ENCODE measurements at places on chromosomes 1 and 21.
A peak's percentile ranks its signal among the peaks of the same experiment; 100 is the strongest.

DNA sequence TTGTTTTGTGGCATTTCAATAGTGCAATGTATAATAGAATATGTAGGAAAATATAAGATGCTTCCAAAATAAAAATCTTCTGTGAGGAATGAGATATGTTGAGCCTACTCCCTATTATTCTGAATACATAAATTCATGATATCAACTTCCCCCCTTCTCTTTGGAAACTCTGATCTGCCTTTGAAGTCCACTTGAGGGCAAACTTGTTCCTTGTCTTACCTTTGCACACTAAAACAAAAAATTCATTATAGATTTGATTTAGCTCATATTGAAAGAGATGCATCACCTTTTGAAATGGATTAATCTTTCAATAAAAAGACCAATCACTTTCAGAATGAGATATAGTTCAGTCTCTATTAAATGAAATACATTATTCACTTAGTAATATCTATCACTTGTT lies 580.7 kb upstream of the ADGRL4 start:
- DNase-seq = peak; percentile 52

GRCh38 chr1:80053613-80054012 lies 1047.1 kb upstream of the ADGRL4 start:
- no peak for DNase-seq

- DNase-seq = no peak
These were observed 12.2 kb downstream of the TNNT2 start for GRCh38 chr1:201365251-201365650.

GRCh38 chr1:1272341-1273208 lies 1.1 kb downstream of the UBE2J2 start:
- DNase-seq = no peak

- DNase-seq = peak; percentile 58
These were observed 68.6 kb upstream of the ANGPTL1 start for GRCh38 chr1:178939338-178940067.

- DNase-seq = no peak
These were observed 104.6 kb downstream of the TLR5 start for GRCh38 chr1:223038288-223039006.

- DNase-seq = peak; percentile 35
These were observed 636 bp downstream of the VAMP4 start for GRCh38 chr1:171740987-171741871.

DNA sequence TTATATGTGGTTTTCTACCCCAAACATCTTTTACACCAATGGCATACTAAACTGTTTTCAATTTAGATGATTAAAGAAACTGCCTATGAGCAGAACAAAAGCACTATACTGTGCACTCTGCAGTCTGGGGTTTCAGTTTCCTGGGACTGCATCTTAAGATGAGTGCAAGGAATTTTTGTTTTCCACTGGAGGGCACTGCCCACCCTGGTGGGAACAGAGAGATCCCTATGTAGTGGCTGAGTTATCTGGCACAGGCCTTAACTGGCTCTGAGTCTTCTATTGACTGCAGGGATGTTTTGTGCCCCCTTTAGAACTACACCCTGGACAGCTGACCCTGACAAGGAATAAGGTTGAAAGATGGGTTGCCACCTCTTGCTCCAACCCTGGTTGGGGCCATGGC lies 12.0 kb downstream of the PROK1 start:
- peak; percentile 35 for DNase-seq

DNA sequence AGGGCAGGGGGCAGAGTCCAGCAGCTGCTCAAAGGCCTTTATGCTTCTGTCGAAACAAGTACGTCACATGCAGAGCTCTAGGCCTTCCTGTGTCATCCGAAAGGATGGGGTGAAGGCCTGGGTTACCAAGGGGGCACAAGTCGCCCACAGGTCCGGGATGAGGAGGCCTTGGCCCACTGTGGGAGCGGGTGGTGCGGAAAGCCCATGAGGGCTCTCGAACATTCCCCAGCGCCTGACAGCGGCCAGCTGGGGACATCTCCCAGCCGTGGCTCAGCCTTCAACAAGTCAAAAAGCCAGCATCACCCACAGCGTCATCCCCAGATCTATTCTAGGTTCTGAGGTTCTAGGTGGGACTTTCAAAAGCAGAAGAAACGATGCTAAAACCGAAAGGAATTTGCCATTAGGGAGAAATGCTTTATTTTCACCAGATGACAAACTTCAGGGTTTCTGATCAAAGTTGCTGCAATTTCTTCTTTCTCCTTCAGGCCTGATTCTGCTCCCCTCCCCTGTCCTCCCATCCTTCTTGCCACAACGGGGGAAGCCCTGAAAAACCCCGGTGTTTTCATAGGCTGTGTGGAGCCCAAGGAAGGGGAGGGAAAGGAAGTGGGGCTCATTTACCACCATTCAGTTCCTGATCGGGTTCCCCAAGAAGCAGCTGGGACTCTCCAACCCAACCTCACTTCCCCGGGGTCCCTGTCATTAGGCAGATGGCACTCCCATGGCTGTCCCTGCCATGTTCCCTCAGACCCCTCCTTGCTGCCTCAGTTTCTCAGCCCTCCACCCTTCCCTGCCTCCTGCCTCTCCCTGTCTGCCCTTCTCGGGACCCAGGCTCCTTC lies 17.6 kb downstream of the GPR137B start:
- DNase-seq = no peak

- DNase-seq = no peak
These were observed 4.2 kb upstream of the CHD1L start for GRCh38 chr1:147238053-147238902.

DNA sequence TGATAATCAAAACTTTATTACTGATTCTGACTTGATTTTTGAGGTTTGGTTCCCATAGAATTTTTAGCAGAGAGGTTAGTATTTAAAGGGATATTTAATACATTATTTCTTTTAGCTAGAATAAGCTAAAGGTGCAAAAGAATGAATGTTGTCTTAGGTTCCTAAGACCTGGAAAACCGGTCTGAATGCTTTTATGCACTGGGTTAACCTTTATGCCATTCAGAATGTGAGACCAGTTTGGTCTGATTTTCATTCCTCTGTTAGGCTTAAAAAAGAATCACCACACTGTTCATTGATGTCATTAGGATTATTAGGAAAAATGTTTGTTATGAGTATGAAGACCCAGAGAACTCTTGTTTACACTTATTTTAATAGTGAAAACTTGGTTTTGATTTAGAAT lies 30.1 kb downstream of the RAP1A start:
- no peak for DNase-seq

- DNase-seq = no peak
These were observed 51.8 kb downstream of the VWA5B1 start for GRCh38 chr1:20342294-20343148.

- peak; percentile 18 for DNase-seq
These were observed 669 bp downstream of the XPR1 start for GRCh38 chr1:180632326-180633056.

GRCh38 chr21:45575304-45575992 lies 33.2 kb upstream of the SLC19A1 start:
- DNase-seq = no peak

GRCh38 chr1:87524021-87524754 lies 195.5 kb downstream of the LMO4 start:
- DNase-seq = no peak

DNA sequence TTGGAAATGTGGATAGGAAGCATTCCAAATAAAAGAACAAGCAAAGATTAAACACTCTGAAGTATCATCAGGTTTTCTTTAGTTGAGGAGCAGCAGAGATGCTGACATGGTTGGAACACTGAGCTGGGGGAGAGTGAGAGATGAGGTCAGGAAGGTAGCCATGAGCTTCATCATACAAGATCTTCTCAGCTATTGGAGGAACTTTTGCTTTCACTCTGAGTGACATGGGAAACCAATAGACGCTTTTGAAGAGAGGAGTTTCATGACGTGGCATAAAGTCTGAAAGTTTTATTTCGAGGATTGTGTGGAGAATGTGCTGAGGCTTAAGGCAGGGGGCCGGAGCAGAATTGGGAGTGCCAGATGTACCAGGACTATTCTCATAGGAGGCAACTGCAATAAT lies 616.2 kb upstream of the CAMK1G start:
- DNase-seq = no peak

DNA sequence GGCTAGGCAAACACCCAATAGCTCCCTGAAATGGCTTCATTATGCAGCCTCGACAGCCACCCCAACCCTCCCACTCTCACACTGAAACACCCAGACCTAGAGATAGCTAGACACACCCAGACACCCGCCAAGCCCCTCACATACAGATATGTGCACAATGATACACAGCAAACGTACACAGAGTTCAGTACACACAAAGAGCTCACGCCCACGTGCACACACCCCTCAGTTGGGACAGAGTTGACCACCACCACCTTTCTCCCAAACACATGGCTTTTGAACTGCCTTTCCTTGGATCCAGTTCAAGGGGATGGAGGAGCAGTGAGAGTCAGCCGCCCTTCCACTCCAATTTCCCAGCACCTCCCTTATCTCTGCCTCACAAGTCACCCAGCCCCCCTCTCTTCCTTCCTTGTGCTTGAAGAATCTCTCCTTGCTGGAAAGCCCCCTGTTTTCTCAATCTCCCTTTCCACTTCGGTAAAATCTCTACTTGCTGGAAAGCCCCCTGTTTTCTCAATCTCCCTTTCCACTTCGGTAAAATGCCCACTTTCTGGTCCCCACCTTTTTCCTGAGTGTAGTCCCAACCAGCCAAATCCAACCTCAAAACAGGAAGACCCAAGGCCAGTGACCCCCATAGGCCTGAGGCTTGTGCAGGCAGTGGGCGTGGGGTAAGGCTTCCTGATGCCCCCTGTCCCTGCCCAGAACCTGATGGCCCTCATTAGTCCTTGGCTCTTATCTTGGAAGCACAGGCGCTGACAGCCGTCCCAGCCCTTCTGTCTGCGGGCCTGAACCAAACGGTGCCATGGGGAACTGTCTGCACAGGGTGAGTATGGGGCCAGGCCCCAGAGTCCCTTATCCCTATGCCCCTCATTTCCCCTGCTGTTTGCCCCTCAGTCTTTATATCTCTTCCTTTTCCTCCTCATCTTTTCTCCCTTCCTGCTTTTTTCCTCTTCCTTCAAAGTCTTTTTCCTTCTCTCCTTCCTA lies at the start of gene ACKR1:
ACKR1 (plus strand) TSS at position 715 of the 981 bp plus-strand sequence; CDS start at position 800, 85 bp downstream.
- no peak for DNase-seq

DNA sequence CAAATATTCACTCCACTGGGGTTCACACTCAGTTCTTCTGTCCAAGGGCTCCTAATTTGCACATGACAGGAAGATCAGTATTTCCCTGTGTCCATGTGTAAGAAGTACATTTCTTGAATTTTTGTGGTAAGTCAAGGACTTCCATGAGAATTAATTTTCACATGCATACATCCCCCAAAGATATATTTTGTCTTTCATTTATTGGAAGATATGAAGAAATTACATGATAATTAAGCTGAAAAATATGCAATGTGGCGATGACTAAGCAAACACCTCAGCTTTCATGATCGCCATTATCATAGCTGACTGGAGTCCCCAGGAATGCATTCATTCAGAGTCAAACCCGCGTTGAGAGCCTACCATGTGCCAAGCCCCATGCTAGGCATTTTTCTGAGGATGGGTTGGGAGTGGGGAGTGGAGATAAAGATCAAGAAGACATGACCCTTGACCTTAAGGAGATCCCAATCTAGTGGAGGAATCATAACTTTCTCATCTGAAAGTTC lies 104.6 kb upstream of the F3 start:
- peak; percentile 74 for DNase-seq

GRCh38 chr1:201982082-201982622 lies 296 bp upstream of the RNPEP start:
- DNase-seq = peak; percentile 47

DNA sequence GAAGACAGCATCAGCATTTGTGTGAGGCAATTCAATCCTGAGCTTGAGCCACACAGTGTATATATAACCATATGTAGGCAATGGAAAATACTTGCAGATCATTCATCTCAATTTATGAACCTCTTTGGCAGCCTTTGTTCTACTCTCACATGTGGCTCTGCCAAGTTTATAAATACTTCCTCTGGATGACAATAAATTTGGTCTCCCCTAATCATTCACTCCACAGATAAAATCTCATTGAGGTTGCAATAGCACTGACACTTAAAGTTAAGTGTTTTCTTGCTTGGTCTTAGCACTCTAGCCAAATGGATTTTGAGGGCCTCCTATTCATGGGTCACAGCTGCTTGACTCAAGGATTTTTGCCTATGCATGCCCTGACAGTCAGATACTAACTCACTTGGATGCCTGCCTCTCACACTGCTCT lies 136.6 kb upstream of the VANGL1 start:
- DNase-seq = peak; percentile 85

DNA sequence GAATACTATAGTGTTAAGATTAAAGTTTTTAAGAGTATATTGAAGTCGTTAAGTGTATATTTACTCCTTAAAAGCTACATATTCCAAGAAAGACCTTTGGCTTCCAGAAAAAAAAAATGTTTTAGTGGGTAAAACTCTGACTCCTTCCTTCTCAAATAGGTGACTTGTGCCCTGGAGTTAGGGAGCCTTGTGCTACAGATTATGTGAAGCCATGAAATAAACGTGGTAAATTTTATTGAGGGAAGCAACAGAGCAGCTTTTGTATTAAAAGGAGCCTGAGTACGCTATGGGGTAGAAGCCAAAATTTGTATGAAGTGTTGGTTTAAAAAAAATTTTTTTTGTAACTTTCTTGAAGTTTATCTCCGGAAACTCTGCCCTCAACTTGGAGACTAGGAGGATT lies 994 bp downstream of the RO60 start:
- no peak for DNase-seq

- DNase-seq = no peak
These were observed 12.4 kb upstream of the LRRN2 start for GRCh38 chr1:204697893-204698292.

GRCh38 chr21:46081022-46081861 lies 16.7 kb upstream of the COL6A2 start:
- no peak for DNase-seq

DNA sequence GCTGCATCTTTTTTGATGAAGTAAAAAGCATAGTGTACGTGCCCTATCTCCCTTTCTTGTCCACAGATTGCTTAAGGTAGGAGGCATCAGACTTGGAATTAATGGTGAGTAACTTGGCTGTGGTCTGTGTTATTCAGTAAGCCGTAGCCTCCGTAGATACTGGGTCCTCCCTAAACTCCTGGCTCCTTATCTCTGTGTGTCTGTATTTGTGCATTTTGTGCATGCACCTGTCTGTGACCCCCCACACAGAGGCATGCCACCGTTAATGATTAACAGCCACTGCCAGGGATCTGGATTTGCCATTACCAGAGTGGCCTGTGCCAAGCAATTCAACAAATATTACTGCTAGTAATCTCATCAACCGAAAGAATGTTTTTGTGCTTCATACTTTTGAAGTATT lies 31.9 kb downstream of the MAP3K21 start:
- DNase-seq = no peak

GRCh38 chr21:41777951-41778815 lies 11.3 kb upstream of the RIPK4 start:
- peak; percentile 94 for DNase-seq

- DNase-seq = peak; percentile 58
These were observed 98.2 kb downstream of the TNFSF18 start for GRCh38 chr1:172952516-172952915.

DNA sequence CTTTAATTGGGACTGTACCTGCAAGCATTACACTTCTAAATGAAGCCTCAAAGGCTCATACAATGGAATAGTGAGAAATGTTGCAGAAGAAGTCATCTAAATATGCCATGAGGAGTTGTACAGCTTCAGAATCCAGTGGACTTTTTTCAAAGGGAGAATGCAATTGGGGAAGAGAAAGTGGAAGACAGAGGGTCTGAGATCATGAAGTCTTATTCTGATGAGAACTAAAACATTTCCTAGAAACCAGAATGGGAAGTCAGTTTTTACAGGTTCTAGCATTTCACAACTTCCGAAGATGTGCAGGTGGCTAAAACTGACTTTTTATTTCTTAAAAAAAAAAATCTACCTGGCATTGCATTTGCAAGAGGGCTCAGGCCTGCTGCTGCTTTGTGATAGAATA lies 424.4 kb upstream of the RUNX1 start:
- no peak for DNase-seq

- no peak for DNase-seq
These were observed 2.2 kb downstream of the SMCP start for GRCh38 chr1:152880316-152880715.

GRCh38 chr1:201021630-201022492 lies 1.7 kb downstream of the KIF21B start:
- DNase-seq = no peak

Data from fibroblast of the aortic adventitia (primary cell).